ENCODE measurements at places on chromosomes 1 and 21.

GRCh38 chr1:151942882-151943281, 33.6 kb upstream of the THEM4 start:
- no peak for DNase-seq

GRCh38 chr1:14487671-14488070, 110.8 kb upstream of the KAZN start:
- DNase-seq = no peak

GRCh38 chr21:26379561-26379960, 193.5 kb downstream of the CYYR1 start:
- DNase-seq = no peak

- peak; percentile 82 for DNase-seq
Measured at GRCh38 chr1:42035205-42035829, 116.6 kb upstream of the HIVEP3 start.

DNA sequence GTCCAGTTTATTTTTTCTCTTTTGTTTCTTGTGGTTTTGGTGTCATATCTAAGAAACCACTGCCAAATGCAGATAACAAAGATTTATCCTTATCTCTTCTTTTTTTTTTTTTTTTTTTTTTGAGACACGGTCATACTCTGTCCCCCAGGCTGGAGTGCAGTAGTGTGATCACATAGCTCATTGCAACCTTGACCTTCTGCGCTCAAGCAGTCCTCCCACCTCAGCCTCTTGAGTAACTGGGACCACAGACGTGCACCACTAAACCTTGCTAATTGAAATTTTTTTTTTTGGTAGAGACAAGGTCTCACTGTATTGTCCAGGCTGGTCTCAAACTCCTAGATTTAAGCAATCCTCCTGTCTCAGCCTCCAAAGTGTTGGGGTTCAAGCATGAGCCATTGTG, 8.9 kb downstream of the SLC66A1 start:
- DNase-seq = no peak

DNA sequence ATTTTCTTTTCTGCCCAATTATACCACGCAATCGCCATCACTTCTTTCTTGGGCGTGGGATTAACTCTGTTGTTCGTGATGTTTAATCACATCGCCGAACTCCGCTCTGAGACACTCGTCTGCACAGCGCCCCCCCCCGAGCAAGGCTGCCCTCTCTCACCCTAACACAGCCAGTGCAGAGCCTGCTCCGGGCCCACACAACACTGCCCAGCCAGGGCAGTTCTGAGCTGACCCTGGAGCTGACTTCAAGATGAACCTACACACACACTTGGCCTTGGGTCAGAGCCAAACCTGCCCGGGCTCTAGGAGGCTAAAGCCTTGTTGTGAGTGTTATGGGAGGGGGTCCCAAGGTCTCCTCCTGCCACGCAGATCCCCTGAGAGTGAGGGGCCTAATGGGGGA, 64.6 kb upstream of the LRP8 start:
- DNase-seq = no peak

DNA sequence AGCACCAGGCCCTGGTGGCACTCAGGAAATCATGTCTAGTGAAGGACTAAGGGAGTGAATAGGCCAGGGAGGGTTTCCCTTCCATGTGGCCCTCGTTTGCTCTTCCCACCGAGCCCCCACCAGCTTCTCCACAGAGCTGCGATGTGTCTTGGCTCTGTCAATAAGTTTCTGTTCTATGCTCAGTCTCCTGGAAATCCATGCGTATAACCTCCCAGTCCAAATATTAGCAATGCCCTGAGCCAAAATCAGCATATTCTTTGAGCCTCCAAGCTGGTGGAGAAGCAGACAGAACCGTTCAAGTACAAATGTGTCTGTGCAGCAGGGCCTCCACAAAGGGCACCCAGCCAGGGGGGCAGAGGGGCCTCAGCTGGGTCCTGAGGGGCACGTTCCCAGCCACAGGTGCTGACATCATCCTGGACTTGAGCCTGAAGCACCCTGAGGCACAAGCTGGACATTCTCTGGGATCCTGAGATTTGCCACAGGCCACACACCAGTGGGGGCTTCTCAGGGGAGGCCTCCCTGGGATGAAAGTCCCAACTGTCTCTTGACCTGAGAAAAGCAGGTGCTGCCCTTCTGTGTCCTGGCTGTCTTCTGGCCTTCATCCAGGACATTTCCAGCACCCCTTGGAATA, 350.5 kb upstream of the VAMP3 start:
- DNase-seq = no peak

DNA sequence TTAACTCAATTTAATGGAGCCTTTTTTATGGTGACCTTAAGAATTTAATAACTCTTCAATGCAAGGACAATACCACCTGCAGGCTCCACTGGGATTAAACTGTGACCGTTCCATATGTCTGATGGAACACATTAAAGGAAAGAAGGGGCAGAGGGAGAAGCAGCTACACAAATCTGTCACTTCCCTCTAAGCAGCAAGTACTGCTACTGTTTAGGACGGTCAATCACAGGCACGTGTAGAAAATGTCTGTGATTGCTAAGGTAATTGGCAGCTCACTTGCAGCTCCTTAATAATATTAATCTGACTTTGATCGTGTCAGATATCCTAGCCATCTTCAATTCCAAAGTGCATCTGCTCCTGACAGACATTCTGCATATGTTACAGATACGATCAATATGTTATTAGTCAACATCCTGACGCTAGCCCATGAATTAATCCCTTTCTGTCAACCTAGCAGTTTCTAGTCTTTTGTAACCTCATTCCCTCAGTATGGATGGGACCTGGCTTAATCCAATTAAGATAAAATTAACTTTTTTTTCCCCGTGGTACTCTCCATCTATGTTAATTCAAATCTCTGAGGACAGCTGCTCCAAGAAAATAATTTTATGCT, 1012.4 kb downstream of the AMY1C start:
- DNase-seq = no peak

- peak; percentile 72 for DNase-seq
Measured at GRCh38 chr1:112696578-112697314, 10.2 kb downstream of the RHOC start.

GRCh38 chr1:116950517-116951199, 40.9 kb downstream of the PTGFRN start:
- DNase-seq = no peak

DNA sequence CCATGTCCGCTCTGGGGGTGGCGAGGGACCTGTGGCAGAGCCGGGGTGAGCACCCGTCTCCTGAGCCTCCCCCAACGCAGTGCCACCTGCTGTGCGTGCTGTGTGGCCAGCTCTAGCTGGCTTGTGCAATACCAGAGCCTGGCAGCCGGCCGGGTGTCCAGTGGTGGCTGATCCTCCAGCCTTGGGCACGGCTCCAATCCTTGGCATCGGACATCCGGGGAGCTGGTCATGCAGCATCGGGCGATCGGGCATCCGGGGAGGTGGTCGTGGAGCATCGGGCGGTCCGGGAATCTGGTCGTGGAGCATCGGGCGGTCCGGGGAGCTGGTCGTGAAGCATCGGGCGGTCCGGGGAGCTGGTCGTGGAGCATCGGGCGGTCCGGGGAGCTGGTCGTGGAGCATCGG, 8.1 kb downstream of the SLX9 start:
- DNase-seq = no peak

GRCh38 chr1:6440198-6441126, 15.9 kb downstream of the ESPN start:
- DNase-seq = no peak
